Thoracic aorta (tissue), 2 donors: ENCODE measurements at places on chromosomes 2 and 18. TPM values are rescaled to one million over a fixed set of nuclear protein-coding genes. Genes with fewer than 3 reads are reported as not detected.

DNA sequence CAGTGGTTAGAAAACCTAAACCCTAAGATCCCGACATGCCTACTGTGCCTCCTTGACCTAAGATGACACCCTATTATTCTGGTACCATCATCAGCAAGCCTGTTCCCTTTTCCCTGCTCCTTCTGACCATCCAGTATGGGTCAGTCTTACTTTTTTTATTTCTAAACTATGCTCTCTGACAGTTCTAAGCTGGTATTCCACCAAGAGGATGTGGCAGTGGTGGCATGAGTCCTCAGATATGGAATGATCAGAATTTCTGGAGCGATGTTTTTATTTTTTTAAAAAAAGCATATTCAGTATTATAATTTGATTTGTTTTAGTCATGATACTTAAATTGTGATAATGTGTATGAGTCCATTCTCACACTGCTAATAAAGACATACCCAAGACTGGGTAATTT lies 145.9 kb upstream of the LHCGR start:
- DNase-seq: no peak

DNA sequence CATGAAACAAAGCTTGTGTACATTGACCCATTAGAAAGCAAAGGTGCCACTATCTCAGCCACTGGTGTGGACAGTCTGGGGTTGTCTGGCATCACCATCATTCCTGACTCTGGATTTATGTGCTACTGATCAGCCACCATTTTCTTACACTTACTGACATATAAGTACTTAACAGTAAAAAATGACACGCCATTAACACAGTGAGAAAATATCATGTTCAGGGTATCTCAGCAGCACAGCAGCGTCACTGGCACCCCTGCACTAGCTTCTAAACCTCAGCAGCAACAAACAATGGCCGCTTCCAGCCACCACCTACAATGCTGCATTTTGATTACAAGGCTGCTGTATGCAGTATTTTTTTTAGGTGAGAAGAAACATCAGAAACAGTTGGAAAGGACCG lies 253.4 kb upstream of the HDAC4 start:
- no peak for DNase-seq

- no peak for DNase-seq
These were observed 1.1 kb downstream of the AFTPH start for GRCh38 chr2:64525317-64525613.

GRCh38 chr2:30178618-30179434 lies 32.0 kb downstream of the YPEL5 start:
- no peak for DNase-seq

- DNase-seq: no peak
These were observed 48.2 kb downstream of the CRIM1 start for GRCh38 chr2:36403675-36404230.

GRCh38 chr2:9261231-9261883 lies 54.7 kb downstream of the ASAP2 start:
- no peak for DNase-seq

- no peak for DNase-seq
These were observed 95.8 kb upstream of the SPRED2 start for GRCh38 chr2:65528241-65528574.

DNA sequence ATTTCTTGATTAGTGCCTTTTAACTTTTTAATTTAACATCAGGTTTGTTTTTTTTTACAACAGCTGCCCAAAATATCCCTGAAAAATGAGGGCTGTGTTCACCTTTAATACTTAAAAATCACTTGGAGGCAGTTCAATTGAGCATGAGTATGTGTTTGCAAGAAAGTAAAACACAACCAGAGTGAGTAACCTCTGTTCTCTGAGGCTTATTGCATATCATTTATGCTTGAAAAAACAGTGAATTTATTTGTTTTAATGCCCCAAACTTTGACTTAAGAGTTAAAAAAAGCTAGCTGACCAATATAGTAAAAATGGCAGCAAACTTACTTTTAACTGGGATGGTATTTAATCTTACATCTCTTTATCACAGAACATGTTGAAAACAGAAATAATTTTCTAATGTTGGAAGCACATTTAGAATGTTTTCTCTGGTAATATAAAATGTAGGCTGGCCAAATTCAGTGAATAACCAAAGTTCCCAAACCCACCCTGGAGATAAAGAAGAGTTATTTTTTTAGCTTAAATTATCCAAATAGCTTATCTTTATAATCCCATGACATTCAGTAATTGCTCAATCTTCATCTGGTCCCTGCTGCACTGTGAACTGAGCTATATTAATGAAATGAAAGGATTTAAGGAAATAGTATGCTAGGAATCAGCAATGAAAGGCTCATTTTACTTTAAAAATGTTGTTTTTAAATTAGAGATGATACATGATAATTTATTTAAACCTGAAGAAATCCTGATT lies 24.8 kb upstream of the EFEMP1 start:
- no peak for DNase-seq

GRCh38 chr2:25478736-25479135 lies 137.0 kb upstream of the DNMT3A start:
- no peak for DNase-seq

GRCh38 chr2:186868344-186868743 lies 19.4 kb upstream of the ZSWIM2 start:
- DNase-seq: no peak

- no peak for DNase-seq
These were observed 45.0 kb downstream of the MBP start for GRCh38 chr18:77087393-77088141.

GRCh38 chr2:60213865-60214625 lies 339.4 kb downstream of the BCL11A start:
- DNase-seq: no peak

- no peak for DNase-seq
These were observed 266.6 kb upstream of the TANK start for GRCh38 chr2:160893581-160893980.

DNA sequence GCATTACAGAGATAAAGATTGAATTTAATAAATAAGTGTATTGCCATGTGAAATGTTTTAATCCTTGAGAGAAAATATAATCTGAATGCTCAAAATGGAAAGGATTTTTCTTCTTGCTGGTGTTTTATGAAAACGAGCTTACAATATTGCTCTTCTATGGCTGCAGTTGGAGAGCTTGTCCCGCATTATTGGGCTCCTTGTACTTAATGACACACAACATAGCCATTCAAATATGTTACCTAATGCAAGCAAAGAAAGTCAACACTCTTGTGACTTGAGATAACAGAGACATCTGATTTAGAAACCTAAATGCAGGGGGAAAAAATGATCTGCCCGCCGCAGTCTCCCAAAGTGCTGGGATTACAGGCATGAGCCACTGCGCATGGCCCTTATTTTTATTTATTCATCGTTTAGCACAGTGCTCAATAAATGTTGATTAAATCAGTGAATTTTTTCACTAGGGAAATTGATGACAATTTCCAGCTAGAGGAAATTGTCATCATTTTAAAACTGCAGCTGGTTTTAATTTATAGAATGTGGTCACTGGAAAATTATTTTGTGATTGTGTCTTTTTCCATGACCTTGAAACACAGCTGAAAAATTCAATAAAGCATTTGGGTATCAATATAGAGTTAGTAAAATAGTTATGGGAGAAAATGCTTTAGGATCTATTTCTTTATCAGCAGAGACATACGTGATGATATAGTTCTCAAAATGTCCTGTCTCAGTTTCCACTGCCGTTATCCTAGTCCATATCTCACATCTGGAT lies 2.4 kb upstream of the PRKD3 start:
- no peak for DNase-seq

DNA sequence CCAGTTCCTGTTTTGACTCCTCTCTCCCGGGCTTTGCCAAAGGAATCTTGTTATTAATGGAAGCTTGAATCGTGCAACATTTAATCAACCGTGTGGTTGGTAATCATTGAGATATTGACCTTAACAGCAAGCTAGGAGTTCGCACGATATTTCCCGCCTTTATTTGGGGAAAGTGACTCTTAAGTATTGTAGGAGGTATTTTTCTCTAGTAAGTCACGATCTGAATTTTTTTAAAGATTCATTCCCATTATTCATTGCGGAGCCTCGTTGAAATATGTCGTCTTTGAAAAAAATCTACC lies 663 bp downstream of the NUP35 start:
- DNase-seq: no peak

- DNase-seq: no peak
These were observed 168.5 kb downstream of the EN1 start for GRCh38 chr2:118678985-118679384.

DNA sequence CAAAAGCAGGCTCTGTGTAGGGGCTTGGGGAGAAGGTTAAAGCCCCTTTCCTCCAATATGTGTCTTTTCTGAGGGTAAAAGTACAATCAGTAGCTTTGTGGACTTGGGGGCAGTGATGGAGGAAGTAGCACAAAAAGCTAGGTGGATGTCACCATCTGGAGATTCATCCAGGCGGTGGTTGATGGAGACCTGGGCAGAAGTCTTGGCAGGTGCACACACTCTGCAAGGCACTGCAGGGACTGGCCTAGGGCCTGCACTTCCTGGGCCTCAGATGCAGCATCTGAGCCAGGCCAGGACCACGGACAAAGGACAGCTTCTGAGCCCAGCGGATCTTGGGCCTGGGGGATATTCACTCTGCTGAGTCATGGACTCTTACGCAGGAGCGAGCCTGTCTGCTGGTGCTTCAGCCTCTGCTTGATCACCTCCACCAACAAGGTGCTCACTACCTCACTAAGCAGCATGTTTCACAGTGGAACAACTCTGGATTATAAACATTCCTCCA lies 391.1 kb downstream of the TNS1 start:
- no peak for DNase-seq

- no peak for DNase-seq
These were observed 890.0 kb upstream of the LRRTM1 start for GRCh38 chr2:81194581-81194980.

- DNase-seq: no peak
These were observed 52.3 kb downstream of the CYP26B1 start for GRCh38 chr2:72095364-72095763.

DNA sequence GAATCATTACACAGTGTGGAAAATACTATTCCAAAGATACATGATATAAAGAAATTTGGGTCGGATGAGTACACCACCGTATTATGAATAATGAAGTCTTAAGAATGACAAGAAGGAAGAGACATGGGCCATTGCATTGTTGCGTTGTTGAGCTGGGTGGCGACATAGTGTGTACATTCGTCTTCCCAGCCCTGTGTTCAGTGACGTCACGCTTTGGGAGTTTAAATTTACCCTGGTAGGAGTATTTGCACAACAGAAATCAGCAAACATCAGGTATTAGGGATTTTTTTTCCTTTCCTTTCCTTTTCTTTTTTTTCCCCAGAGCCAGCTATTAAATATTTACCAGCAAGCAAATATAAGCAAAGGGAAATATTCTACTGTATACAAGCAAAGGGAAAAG lies 347.2 kb upstream of the NETO1 start:
- DNase-seq: no peak

DNA sequence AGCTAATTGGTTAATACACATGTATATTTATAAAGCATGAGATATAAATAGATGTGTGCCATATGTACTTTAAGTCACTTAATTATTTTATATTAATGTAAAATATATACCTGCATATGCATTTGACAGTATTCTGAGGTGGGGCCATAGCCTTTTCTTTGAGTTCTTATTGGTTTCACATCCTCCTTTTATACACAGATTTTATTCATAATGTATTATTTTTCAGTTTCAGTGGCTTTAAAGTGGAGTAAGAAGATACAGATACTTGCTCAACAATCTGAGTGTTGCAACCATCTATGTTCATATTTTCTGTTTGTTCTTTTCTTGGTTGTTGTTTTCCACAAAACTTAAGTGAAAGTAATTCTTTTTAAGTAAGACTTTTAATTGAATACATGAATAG lies 436.5 kb downstream of the RND3 start:
- no peak for DNase-seq

GRCh38 chr2:133177196-133177595 lies 391.1 kb downstream of the NCKAP5 start:
- no peak for DNase-seq

GRCh38 chr2:177665328-177665727 lies 272.8 kb downstream of the AGPS start:
- DNase-seq: no peak

DNA sequence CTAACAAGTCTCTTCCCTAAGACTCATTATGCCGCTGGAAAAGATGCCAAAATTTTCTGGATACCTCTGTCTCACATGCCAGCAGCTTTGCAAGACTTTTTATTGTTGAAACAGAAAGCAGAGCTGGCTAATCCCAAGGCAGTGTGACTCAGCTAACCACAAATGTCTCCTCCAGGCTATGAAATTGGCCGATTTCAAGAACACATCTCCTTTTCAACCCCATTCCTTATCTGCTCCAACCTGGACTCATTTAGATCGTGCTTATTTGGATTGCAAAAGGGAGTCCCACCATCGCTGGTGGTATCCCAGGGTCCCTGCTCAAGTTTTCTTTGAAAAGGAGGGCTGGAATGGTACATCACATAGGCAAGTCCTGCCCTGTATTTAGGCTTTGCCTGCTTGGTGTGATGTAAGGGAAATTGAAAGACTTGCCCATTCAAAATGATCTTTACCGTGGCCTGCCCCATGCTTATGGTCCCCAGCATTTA lies 26.3 kb downstream of the DHRS9 start:
- no peak for DNase-seq

DNA sequence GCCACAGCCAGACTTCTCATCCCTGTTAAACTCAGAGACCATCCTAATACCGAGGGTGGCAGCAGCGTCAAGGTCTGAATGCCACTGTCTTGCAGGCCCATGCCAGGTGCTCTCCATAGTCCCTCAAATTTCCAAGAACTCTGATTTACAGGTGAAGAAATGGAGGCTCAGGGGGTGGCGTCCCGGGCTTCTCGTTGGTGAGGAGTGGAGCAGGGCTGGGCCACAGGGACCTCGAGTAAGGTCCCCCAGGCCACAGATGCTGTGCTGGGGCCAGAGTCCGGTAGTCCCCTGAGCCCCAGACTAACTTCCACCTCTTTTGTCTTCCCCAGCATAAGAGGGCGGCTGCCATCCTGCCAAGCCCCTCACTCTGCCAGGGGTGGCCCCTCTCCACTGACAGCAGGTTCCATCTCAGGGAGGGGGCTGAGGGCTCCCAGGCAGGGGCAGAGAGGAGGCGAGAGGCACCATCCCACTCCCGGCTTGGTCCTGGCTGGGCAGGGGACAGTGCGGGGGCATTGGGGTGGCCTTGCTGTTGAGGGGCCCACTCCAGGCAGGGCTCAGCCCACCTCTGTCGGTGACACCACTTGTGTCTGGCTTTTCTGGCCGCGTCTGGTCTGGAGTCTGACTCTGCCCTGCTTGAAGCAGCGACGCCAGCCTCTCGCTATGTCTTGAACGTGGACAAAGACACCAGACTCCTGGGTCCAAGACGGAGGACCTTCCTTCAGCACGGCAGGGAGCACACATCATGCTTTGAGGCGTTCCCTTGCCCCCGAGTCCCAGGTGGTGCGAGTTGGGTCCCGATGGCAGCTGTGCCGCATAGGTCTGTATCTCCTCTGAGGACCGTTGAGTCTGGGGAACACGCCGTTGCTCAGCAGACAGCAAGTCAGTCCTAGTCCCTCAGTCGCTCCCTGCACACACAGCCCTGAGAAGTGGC lies 15.9 kb upstream of the KLHL30 start:
- no peak for DNase-seq

RABL2A gene
- total RNA-seq: 13.5 TPM

TMSB10 gene
- total RNA-seq: 2,172 TPM

PAX3 gene
- total RNA-seq: not detected

LOXL3 gene
- 16.6 TPM for total RNA-seq

ZNF516 gene
- 19.8 TPM for total RNA-seq

LINC00305 gene
- total RNA-seq: not detected

LYPD6 gene
- total RNA-seq: 0.28 TPM

GAREM1 gene
- total RNA-seq: 12.0 TPM

COL3A1 gene
- total RNA-seq: 875 TPM

REG3G gene
- not detected for total RNA-seq

CFAP65 gene
- not detected for total RNA-seq

CPO gene
- total RNA-seq: not detected

FER1L5 gene
- not detected for total RNA-seq

SLC19A3 gene
- total RNA-seq: 3.7 TPM

MSH6 gene
- 22.6 TPM for total RNA-seq

ZNF521 gene
- 17.2 TPM for total RNA-seq

CREG2 gene
- not detected for total RNA-seq
